ENCODE measurements at places on chromosomes 5 and 9.

- no peak for DNase-seq
Observed at GRCh38 chr9:121268598-121268850, 562 bp downstream of the GSN start.

DNA sequence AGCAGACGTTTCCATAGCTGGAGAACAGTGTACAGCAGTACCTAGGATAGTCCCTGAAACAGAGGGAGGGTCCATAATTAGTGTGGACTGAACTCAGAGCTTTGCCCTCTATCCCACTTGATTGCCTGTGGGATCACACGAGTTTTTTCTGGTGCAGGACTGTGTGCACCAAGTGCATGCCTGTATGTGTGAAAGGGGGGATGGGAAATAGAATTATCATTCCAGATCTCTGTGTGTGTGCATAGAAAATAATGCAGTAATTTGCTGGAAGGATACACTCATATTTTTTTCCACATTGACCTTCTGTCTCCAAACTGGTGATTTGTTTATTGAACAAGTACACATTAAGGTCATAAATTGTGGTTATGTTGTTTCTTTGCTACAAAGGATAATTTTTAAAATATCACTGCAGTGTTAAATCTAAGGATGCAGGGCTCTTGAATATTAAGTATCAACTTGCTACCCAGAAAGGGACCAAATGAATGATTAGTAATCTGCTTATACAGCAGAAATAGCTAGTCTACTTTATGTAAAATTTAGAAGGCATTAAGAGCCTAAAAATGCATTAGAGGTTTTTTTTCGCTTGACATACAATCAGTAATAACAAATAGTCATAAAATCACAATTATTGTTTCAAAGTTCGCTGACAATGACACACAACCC lies 292.9 kb downstream of the CDH18 start:
- DNase-seq = no peak

- no peak for DNase-seq
Observed at GRCh38 chr5:53071738-53072137, 37.8 kb downstream of the MOCS2 start.

GRCh38 chr9:69645488-69645887 lies 26.7 kb downstream of the APBA1 start:
- DNase-seq = no peak

- no peak for DNase-seq
Observed at GRCh38 chr5:44497606-44498005, 108.4 kb upstream of the FGF10 start.

DNA sequence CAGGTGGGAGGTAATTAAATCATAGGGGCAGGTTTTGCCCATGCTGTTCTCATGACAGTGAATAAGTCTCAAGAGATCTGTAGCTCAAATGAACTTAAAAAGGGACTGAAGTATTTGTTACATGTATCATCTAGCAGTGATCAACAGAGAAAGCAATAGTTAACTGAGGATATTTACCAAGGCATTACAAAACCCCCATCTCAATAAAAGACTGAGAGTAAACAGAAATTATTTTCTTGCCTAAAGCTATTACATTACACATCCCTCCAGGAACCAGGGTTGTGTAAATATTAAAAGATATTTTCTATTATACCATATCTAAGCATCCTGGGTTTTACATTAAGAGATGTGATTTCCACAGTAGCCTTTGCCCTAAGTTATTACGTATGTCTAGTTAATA lies 169.9 kb downstream of the CTNND2 start:
- no peak for DNase-seq

- no peak for DNase-seq
Observed at GRCh38 chr9:10235376-10235775, 377.4 kb downstream of the PTPRD start.

DNA sequence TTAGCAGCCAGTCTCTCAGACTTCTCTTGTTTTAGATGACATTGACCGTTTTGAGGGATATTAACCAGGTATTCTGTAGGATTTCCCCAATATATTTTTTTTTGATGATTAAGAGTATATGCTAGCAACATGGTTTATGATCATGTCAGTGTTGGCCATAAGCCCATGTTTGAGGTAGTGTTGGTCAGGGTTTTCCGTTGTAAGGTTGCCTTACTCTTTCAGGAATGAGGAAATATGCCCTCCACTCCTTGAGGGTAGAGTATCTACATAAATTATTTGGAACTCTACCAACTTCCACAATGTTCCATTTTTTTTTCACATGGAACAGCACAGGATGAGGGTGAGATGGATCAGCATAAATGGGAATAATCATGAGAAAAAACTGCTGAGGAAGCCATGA lies 188.4 kb upstream of the PRDM9 start:
- no peak for DNase-seq

DNA sequence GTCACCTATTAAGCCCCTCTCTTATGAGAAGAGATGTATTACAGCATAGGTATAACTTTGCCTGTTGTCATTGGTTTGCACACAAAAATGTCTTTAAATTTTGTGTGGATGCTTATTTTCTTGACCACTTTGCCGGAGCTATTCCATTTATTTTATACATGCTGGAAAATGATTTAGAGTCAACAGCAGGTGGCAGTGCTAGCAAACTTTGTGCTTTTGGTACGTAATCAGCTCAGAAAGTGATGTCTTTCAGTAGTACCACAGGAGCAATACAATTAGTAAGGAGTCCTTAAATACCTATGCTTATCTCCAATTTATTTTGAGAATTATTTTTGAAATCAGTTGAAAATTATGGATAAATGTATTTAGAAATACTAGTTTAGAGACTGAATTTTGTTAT lies 19.8 kb upstream of the NUDT12 start:
- no peak for DNase-seq

DNA sequence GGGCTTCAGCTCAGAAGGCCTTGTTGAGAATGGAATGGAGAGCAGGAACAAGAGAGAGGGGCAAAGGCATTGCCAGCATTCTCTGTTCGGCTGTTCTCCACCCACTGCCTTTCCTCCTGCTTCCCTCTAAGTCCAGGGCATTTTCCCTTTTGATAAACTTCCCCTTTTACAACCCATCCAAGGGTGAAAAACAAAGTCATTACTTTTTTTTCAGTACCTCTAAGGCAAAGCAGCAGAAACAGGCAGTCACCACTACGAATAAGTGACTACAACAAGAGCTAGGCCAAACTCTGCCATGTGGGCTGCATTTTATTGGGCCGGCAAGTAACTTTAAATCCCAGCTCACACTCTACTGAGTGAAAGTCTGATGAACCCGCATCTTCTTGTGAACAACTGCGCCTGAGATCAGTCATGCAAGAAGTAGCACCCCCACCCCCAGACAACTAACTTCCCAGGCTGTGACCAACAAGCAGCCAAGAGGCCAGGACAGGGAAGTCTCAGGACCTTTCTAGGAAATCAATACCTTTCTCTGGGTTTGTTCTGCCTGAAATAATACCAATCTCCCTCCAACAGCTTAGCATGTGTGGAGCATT lies 13.1 kb downstream of the IL7R start:
- no peak for DNase-seq

GRCh38 chr5:168992016-168992415 lies 308.9 kb downstream of the SLIT3 start:
- no peak for DNase-seq

- DNase-seq = no peak
Observed at GRCh38 chr9:91949392-91949945, 559 bp downstream of the ROR2 start.

- no peak for DNase-seq
Observed at GRCh38 chr5:170289764-170290163, 7.8 kb downstream of the LCP2 start.

- no peak for DNase-seq
Observed at GRCh38 chr5:178126556-178126955, 4.3 kb upstream of the RMND5B start.

- DNase-seq = no peak
Observed at GRCh38 chr5:176959051-176959450, 47.5 kb downstream of the UIMC1 start.

- DNase-seq = no peak
Observed at GRCh38 chr9:106532306-106533015, 330.5 kb upstream of the ZNF462 start.

DNA sequence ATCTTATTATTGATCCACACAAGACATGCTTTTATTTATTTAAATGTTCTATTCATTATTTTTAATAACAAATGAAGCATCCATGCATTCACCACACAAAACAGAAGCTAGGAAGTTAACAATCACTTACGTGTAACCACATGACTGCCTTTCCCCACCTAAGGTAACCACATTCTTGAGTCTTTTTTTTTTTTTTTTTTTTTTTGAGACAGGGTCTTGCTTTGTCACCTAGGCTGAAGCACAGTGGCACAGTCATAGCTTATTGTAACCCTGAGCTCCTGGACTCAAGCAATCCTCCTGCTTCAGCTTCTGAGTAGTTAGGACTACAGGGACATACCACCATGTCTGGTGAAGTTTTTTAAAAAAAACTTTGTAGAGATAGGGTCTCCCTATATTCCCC lies 133.0 kb downstream of the DOCK2 start:
- no peak for DNase-seq

DNA sequence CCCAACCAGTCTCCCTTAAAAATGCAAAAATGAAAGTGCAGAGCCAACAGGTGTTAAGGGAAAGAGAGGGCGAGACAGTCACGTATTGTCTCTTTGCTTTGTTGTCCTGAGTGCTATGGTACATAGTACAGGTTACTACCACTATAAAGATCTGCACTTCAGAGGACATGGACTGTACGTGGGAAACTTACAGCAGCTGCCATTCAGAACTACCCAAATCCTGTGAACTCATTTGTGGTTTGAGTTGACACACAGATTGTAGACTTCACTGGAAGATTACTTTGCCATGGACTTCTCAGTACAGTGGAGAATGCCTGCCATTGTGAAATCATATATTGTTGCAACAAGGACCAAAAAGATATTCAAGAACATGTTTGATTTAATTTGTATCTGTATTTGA lies 34.8 kb downstream of the FBXO38 start:
- no peak for DNase-seq

DNA sequence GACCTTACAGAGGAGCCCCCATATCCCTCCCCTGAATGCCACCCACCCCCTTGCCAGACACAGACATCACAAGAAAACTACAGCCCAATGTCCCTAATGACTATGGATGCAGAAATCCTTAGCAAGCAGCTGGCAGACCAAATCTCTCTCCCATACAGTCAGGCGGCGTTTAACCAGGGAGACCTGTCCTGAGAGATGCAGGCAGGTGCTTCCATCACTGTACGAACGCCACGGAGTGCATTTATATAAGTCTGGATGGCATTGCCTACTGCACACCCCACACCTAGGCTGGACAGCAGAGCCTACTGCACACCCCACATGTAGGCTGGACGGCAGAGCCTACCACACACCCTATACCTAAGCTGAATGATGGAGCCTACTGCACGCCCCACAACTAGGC lies 34.4 kb upstream of the SARDH start:
- no peak for DNase-seq

DNA sequence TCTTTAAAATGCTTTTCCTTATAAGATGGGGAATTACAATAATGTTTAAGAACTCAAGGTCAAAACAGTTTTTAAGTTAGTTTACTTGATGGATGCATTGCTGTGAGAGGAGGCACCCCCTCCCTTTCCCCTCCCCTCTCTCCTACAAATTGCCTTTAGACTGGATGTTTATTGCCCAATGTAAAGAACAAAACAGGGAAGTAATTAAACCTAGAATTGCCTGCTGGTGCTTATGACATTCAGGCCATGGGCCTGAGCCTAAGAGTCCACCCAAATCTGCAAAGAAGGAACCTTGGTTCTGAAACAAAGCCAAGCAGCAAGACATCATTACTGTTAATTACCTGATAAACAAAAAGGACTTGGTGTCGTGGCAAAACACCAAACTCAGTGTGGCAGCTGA lies 630.3 kb downstream of the ISL1 start:
- no peak for DNase-seq

DNA sequence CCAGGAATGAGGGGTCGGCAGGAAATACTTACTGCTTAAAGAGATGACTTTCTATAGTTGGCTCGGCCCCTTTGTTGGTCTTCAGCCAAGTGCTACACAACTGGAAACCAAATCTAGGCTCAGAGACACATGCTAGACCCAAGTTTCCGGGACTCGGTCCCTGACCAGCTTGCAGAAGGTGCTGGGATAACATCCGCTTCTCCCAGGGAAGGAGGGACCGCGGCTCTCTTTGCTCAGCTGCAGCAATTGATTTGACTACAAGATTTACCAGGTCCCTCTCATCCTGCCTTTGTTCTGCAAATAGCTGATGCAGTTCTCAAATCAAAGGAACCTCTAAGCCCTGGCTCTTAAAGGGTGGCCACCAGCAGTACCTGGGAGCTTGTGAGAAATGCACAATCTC lies 314.7 kb downstream of the MLLT3 start:
- no peak for DNase-seq

DNA sequence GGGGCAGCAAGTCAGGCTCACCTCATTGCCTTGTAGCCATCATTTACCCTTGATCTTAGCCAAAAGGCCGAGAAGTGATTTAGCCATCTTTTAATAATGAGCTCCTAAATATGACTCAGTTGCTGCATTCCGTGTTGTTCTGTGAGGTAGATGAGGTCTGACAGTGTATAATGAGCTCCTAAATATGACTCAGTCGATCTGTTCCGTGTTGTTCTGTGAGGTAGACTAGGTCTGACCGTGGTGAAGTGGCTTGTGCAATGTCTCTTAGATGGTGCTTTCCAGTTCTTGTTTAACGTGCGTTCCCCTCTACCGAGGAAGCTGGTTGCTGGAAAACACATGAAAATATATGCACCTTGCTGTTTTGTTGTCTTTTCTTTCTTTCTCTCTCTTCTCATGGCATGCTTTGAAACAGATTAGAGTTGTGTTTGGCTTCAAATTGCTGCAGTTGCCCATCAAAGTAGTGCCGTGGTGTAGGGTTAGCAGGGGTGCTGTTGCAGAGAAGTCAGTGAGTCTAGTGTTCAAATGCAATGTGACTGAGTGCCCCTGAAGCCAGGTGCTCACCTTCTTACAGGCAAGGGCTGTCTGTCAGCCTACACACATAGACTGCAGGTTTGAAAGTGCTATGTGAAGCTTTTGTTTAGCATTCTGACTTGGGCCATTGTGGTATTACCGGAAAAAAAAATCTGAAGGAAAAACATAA lies 118.6 kb downstream of the KDM4C start:
- DNase-seq = no peak

GRCh38 chr5:143716881-143717280 lies 95.1 kb upstream of the HMHB1 start:
- DNase-seq = no peak

GRCh38 chr9:35658968-35659220 lies 802 bp downstream of the CCDC107 start:
- DNase-seq = no peak

- DNase-seq = no peak
Observed at GRCh38 chr5:76662521-76662920, 39.3 kb upstream of the F2RL2 start.

- DNase-seq = no peak
Observed at GRCh38 chr5:171980792-171981191, 25.6 kb downstream of the FBXW11 start.

- no peak for DNase-seq
Observed at GRCh38 chr5:119275601-119276173, 80.1 kb upstream of the TNFAIP8 start.
